ENCODE measurements at places on chromosomes 12 and 14. TPM values are rescaled to one million over a fixed set of nuclear protein-coding genes. Genes with fewer than 3 reads are reported as not detected.

MGAT4C gene
- not detected for total RNA-seq

RPS6KA5 gene
- 44.5 TPM for total RNA-seq

PKP2 gene
- not detected for total RNA-seq

SMCO2 gene
- 0.60 TPM for total RNA-seq

VRTN gene
- not detected for total RNA-seq

NPFF gene
- total RNA-seq = not detected

KRT5 gene
- not detected for total RNA-seq

DNA sequence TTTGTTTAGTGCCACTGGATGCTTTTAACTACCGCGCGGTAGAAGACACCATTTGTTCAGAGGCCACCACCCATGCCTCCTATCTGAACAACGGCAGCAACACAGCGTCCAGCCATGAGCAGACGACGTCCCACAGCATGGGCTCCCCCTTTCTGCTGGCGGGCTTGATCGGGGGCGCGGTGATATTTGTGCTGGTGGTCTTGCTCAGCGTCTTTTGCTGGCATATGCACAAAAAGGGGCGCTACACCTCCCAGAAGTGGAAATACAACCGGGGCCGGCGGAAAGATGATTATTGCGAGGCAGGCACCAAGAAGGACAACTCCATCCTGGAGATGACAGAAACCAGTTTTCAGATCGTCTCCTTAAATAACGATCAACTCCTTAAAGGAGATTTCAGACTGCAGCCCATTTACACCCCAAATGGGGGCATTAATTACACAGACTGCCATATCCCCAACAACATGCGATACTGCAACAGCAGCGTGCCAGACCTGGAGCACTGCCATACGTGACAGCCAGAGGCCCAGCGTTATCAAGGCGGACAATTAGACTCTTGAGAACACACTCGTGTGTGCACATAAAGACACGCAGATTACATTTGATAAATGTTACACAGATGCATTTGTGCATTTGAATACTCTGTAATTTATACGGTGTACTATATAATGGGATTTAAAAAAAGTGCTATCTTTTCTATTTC is 93.2 kb downstream of the FLRT2 start:
- no peak for DNase-seq

DNA sequence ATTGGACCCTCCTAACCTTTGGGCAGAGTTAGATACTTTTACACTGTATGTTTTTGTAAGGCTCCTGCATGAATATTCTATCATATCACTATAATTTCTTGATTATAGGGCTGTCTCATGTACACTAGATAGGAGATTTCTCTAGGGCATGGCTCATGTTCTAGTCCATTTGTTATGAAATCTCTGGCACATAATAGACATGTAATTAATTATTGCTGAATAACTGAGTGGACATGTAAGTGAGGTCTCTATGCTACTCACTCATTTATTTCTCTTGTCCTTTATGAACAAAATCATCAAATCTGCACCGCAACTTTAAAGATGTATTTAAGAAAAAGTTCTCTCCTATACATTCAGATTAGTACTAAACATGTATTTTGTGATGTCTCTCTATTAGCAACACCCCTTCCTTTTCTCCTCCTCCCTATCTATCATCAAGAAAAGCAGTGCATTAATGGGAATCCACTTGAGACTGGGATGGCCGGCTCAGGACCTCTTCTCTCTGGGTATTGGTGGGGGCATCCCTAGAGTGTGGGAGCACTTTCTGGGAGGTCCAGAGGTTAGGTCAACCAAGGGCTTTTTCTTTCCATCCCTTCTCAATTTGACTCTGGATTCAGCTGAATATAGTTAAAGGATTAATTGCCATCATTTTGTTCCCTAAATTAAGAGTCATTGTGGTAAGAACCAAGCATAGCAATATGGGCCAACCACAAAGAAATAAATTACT is 168.0 kb upstream of the HMGA2 start:
- DNase-seq = no peak

DNA sequence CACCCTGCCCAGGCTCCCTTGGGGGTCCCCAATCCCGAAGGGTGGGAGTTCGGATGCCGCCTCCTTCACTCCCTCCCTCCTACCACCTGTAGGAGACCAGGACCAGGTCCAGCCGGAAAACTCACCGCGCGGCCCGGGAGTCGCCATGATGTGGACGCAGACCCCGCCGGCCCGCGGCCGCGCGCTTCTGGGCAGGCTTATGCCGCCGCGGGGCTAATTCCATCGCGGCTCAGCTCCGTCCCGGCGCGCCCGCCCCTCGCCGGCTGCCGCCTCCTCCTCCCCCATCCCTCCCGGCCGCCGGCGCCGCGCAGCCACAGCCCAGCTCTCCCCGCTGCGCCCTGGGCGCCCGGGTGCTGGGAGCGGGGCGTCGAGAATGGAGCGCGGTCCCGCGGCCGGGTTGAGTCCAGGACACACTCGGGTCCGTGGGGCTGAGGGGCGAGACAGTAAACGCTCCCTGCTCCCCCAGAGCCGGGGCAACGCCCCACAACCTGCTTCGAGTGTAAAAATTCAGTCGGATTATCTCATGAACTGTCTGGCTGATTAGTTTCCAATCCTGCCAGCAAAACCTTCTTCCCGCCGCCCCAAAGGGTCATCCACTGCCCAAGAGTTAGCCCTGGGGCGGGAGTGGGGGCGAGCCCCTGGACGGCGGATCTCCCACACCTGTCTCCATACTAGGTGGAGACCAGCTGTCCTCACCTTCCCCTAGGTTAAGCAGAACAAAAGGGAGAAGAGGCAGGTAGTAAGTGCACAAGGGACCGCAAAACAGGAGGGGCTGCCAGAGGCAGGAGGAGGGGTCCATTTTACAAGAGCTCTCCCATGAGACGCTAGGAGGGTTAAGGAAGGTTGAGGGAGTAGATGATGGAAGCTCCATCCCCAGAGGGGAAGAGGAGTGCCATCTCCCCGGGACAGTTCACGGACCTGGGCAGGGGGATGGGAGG is at the start of gene ANO2:
TSS of gene ANO2 (minus strand) at position 189 of the 938 bp plus-strand sequence. CDS start at position 147, 42 bp downstream.
- no peak for DNase-seq

GRCh38 chr12:12010277-12011039 is 60.3 kb upstream of the BCL2L14 start:
- peak; percentile 77 for DNase-seq

- no peak for DNase-seq
Observed at GRCh38 chr14:53921027-53921426, 35.6 kb downstream of the BMP4 start.

GRCh38 chr14:58107947-58108552 is 44.0 kb downstream of the ARMH4 start:
- peak; percentile 41 for DNase-seq

DNA sequence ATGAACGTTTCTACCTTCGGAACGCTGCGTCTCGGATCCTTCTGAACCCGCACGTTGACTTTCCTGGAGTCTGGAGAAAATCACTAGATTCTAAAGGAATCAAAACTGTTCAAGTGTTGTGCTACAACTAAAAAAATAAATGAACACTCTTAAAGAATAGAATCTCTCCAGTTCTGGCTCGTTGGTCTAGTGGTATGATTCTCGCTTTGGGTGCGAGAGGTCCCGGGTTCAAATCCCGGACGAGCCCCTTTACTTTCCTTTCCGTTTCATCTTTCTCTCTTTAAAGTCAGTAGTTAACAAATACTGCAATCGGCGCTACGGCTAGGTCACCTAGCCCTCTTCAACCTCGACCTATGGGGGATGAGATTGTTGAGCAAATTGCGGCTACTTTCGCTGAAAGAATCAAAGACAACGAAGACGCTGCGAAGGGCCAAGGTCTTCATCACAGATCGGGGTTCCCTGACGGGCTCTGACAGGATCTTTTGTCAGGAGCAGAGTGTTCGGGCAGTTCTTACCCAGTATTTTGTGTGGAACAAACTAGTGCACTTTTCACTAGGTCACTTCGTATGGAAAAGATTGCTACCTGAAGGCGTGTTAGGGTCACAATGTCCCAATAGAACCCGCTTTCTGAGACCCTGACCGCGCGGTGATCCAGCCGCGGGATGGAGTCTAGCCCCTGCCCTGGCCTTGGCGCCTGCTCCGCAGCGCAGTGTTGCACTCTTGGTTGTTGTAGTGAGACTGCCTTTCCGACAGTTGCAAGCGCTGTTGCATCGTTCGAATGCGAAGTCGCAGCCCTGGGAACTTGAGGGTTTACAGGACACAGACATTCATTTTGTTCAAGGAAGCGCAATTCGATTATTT is 8.4 kb downstream of the OR6S1 start:
- DNase-seq = peak; percentile 72

DNA sequence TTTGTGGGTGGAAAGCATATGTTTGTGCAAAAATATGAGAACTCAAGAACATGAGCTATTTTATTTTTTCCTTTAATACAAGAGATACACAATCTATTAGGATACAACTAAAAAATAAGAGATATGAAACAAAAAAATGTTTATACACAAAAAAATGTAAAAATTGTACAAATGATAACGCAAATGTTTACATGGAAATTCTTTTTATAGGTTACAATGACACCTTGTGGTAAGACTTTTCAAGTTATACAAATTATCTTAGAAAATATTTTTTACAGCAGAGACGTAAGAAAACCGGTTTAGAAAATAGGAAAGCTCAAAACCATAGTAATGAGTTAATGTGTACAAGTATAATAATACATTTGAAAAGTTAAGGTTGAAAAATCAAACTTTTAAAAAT is 25.5 kb downstream of the CEP83 start:
- DNase-seq = no peak

DNA sequence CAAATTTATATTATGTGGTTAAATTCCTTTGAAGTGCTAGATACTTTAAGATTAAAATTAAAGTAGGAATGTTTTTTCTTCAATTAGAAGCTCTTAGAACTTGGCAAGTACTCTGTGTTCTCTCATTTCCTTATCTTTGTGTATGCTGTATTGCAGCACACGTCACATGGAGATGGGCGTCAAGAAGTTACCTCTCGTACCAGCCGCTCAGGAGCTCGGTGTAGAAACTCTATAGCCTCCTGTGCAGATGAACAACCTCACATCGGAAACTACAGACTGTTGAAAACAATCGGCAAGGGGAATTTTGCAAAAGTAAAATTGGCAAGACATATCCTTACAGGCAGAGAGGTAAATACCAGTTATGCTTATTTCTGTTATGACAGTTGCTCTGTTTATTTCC is 19.7 kb downstream of the MARK3 start:
- no peak for DNase-seq

GRCh38 chr14:78232231-78233000 is 62.2 kb downstream of the NRXN3 start:
- DNase-seq = no peak

DNA sequence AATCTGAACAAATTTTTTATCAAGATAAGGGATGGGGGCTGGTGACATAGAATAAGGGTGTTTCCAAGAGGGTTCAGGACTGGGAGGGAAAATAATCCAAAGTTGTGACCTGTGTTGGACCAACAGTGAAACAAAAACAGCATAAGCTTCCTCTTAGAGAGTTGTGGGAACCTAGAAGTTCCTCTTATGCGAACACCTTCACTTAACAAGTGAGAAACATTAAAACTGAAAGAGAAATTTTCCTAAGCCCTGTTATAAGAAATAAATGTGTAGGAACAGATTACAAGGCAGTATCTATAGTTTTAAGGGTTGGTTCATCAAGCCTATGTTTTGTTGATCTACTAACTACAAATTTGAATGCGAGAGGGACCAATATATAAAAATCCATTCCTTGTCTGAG is 58.4 kb downstream of the LLPH start:
- no peak for DNase-seq

DNA sequence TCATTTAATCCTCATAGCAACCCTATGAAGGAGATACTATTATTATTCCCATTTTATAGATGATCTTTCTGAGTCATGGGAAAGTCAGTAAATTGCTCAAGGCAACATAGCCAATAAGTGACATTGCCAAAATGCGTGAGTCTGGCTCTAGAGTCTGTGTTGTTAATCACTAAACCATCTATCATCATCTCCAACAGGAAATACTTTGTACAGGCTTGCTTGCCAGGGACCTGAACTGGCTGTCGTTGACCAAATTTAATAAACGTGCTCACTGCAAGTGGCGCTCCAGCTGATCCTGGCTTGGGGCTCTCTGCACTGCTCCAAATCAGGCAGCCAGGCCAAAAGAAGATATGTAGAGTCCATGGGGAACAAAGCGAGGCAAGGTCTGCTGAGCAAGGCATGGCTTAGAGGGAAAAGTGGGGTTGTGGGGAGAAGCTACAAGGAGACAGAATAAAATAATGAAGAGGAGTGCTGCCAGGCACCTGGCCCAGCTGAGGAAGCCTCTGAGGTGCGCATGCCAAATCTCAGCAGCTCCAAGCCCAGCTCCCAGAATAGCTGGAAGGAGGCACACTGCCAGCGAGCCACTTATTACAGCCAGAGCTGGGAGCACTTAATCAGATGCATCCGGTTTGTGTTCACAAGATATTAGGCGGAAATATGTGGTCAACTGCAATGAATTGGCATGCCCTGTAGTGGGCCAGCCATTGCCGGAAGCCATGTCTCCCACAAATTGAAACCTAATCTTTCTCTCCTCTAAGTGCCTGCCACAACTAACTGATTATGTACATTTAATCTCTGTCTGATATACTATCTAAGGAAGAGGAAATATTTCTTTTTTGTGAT is 43.3 kb upstream of the PTPRO start:
- peak; percentile 30 for DNase-seq

DNA sequence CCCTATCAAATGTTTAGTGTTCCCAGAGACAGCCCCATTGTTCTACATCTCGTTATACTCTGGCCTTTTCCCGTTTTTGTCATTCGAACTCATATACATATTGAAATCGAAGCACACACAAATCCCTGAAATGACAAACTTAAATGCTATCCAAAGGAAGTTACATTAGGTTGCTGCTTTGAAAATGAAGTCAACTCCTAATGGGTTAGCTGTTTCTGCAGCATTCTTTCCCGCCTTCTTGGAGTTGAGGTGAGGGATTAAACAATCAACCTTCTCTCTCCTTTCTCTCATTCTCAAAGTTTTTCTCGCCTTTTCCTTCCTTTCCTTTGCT is 642 bp upstream of the PHC1 start:
- no peak for DNase-seq

DNA sequence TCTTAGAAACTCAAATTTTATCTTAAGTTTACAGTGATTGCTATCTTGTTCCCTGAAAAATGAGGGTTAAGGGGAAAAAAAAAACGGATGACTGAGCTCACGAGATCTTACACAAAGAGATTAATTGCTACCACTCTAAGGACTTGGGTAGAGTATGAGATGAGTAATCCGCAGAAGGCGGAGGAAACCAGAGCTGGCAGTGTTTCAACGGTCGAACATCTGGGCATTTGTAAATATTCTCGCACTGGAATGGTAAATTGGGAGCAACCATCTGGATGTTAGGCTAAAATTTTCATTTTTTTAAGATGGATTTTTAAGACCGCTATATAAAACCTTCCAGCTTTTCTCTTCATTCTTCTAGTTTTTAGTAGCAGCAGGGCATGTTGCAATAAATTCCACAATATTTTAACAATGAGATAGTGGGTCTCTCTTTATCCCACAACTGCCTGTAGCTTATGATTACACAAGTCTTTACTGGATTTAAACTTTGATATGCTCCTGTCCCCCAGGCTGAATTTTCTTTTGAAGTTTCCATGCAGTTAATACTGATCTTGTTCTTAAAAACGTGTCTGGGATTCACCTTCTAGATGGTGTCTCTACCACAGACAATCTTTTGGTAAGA is 1324.1 kb downstream of the AACS start:
- DNase-seq = no peak

- peak; percentile 66 for DNase-seq
Observed at GRCh38 chr14:99234961-99235571, 36.9 kb downstream of the BCL11B start.

GRCh38 chr12:123879691-123880090 is 92.9 kb downstream of the CCDC92 start:
- no peak for DNase-seq

GRCh38 chr12:51421266-51421884 is 3.3 kb upstream of the SLC4A8 start:
- peak; percentile 60 for DNase-seq

- no peak for DNase-seq
Observed at GRCh38 chr12:30016540-30017055, 232.9 kb upstream of the TMTC1 start.

Data from activated CD4-positive, alpha-beta memory T cell treated with anti-CD3 and anti-CD28 coated beads, Interleukin-2, amount 10 ng/mL, durations not matched to agents 7 days and 5 days (primary cell).